ENCODE measurements at places on chromosomes 12 and 14.

GRCh38 chr12:75162845-75163244 is 46.8 kb downstream of the KCNC2 start:
- no peak for DNase-seq

DNA sequence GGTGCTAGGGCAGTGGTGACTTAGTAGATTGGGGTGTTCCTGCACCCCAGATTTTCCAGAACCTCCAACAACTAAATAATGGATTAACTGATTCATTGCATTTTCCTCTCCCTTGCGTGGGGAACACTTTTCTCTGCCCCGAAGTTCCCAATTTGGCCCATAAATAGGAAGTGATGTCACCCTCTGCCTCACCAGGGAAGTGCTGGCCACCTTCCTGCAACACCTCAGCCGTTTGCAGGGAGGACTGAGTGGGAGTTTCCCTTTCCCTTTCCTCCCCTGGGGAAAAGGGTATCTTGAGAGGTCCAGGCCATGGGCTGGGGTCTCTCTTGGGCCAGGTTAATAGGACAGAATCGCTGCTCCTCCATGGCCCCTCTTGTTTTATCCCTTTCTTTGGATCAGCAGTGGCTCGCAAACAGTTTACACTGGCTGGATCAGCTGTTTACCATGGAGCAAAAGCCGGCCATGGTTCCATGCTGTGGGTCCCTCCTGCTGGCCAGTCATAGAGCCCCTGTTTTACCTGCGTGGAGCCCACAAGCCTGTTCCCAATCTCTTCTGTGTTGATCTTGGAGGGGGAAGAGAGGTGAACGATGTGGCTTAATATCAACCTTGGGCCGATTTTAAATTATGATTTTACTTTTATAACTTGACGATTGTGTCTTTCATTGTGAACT is 91.6 kb upstream of the VRK1 start:
- no peak for DNase-seq

GRCh38 chr14:30894923-30895515 is 20.7 kb downstream of the COCH start:
- DNase-seq: no peak

DNA sequence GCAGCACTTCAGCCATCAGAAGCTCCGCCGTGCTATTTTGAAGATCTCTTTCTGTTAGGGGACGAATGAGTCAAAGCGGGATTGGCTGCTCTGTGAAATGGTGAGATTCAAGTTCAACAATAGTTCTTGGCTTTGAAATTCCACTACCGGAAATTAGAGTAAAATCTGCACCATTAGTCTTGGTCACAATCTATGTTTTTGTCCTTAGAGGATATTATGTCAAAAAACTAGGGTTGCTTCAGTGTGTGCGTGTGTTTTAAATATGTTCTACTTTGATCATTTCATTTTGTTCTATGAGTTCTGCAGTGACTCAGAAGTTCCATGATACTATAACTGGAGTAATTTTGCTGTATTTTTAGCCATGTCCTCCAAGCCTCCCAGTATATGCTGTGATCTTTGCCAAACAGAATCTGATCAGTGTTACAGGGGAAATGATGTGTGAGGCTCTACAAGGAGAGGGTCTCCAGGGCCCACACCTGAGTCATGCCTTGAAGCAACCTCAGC is 22.6 kb downstream of the GPHB5 start:
- DNase-seq: no peak

DNA sequence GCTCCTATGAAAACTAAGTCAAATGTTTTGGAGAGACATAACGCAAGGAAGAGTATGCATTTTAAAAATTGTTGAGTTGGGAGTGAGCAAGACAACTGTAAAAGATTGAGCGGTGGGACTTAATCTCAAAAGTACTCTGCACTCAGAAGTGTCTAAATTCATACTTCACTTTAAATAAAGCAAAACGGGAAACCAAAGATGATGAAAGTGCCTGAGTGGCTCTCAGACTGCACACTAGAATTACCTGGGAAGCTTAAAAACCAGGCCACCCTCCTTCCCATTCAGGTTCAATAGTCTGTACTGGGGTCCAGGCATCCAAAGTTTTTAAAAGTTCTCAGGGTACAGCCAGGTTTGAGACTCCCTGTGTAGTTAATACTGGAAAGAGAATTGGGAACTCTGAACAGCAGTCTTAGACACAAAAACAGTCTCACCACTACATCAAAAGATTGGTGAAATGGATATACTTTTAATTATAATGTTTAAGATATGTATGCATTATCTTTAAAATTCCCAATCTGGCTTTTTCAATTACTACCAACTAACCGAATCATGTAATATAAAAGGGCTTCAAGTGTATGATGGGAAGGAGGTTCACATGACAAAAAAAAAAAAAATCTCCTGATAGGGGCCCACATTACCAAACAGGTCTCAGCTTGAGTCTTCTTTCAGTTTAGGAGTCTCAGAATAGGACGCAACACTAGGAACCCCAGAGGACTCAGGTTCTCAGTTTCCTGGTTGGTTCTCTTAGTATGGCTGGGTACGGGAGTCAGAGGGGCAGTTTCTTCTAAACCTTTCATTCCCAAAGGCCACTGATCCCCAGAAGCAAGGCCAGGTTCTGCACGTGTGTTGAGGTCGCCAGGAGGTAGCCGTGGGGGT is 1.0 kb downstream of the HOMEZ start:
- peak; percentile 54 for DNase-seq

- no peak for DNase-seq
Measured at GRCh38 chr14:60878536-60878935, 102.3 kb downstream of the TRMT5 start.

GRCh38 chr14:33561488-33562175 is 389.2 kb downstream of the EGLN3 start:
- no peak for DNase-seq

- DNase-seq: no peak
Measured at GRCh38 chr14:90870950-90871604, 54.8 kb upstream of the TTC7B start.

- DNase-seq: no peak
Measured at GRCh38 chr12:80868576-80868975, 69.2 kb downstream of the LIN7A start.

DNA sequence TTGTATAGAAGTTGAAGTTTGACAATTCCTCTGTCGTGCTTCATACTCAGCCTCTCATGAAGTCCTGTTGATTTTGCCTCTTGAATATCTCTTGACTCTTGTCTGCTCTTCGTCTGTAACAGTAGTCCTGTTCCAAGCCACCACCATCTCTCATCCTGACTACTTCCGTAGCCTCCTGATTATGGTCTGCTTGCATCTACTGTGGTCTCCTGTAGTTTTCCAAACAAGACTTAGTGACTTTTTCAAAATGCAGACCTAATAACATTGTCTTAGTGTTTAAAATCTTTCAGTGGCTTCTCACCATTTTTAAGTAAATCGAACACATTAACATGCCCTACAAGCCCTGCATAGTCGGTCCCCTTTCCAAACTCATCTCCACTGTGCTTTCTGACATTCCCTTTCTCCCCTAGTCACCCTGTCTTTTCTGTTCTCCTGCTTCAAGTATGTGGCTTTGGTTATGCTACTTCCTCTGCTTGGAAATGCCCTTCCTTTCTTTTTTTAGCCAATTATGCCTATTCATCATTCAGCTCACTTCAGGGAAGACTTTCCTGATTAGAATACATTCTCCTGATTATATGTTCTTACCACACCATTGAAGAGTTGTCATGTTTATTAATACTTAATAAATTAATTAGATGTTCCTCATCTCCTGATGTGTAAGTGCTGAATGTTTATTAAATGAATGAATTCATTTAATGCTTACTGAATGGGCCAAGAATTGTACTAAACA is 2.0 kb downstream of the SCYL2 start:
- no peak for DNase-seq

GRCh38 chr14:21384494-21384851 is 654 bp upstream of the SUPT16H start:
- no peak for DNase-seq

DNA sequence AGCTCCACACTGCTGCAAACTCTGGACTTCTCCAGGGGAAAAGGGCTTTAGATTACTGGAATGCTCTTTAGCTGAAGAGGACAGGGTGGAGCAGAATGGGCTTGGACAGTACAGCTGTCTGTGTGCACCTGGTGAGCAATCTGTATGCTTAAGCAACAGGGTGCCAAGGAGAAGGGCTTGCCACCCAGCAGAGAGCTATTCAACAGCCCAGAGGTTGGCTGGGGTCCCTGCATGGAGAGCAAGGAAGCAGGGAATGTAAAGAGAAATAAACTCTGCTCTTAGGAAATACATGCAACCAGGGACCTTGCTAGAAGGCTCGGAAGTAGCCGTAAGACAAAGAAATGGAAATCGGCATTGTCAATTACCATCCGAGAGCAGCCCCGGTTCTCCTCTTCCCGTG is 53.0 kb upstream of the CORO1C start:
- DNase-seq: no peak

DNA sequence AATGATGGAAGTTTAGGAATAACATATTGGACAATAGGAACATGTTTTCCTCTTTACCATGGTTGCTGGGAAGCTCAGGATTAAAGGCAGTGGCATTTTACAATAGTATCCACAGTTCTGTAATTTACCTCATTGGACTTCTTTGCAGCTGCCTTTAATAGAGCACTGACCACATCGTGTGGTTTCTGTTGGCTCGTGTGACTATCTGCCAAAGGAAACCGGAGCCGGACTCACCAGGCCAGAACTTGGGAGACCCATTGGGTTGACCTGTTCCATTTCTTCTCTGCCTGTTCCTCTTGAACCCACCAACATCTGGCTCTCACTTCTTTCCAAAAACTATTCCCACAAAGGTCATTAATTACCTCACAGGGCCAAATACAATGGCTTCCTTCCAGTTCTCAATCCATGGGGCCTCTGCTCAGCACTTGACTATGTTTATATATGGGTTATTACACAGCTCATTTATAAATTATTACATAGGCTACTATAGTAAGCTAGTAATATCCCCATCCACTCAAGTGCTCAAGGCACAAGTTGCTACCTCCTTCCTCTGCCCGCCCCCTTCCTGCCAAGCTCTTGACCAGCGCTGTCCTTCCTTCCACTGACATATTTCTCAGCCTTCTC is 121.5 kb upstream of the VASH1 start:
- DNase-seq: no peak

DNA sequence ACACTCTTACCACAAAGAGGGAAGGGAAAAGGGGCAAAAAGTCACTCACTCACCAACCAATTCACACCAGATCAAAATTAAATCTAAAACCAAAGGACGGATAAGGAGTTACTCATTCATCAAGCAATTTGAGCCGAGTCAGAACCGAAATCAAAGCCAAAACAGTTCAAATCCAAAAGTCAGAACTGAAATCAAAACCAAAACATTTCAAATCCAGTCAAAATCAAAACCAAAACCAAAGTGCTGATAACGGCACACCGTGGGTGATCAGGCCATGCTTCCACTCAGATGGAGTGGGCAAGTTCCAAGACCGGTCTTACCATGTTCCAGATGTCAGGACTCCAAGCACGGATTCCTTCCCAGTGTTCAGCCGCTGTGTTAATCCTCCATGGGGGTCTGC is 139.5 kb downstream of the SLC38A6 start:
- DNase-seq: peak; percentile 6
